ENCODE measurements at places on chromosomes 7 and 10.
A peak's percentile ranks its signal among the peaks of the same experiment; 100 is the strongest.

- DNase-seq, result no peak
These were observed 27.5 kb upstream of the ZCCHC24 start for GRCh38 chr10:79472951-79473350.

GRCh38 chr10:81081887-81082620 lies 544.4 kb downstream of the SH2D4B start:
- peak; percentile 53 for DNase-seq

- DNase-seq, result no peak
These were observed 33.3 kb downstream of the SCART1 start for GRCh38 chr10:133487085-133487484.

DNA sequence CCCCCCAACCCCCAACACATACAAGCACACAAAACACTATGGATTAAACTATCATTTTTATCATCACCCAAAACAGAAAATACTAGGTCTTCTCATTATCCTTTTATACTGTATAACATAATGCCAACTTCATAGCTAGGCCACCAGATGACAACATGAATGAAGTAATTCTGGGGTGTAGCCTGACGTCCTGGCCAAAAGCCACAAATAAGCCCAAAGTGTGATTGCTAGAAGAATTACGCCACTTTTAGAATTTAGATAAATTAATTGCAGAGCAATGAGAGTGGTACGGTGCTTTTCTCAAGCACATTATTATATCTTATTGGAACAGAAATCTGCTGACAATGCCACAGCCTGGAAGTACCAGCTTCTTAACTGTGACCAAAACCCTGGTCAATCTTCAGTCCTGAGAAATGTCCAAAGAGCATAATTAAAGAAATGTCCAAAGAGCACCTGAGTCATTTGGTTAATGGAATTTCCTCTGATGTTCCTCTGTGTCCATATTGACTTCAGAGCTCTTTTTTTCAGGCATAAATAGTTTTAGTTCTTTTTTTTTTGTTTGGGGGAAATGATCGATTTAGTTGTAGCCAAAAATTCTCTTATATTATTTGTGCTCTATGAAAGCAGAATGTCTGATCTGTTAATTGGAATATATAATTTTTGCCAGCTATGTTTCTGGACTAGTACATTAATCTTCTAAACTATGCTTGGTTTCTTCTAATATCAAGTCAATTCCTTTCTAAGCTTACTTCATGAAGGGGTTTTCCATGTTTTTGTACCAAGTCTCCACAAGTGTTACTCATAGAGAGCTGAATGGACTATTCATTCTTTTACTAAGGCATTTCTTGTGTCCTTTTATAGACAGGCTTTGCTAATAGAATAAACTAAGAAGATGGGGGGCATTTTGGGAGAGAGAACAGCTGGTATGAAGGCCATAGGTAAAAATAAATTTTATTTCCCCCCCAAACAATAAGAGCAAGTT lies 233.4 kb upstream of the SLC26A5 start:
- no peak for DNase-seq

- no peak for DNase-seq
These were observed 29.3 kb upstream of the CCL24 start for GRCh38 chr7:75842836-75843446.

- DNase-seq, result no peak
These were observed 13.0 kb downstream of the MTURN start for GRCh38 chr7:30147785-30148184.

GRCh38 chr10:123995461-123996131 lies 97.8 kb downstream of the CHST15 start:
- DNase-seq, result peak; percentile 90

DNA sequence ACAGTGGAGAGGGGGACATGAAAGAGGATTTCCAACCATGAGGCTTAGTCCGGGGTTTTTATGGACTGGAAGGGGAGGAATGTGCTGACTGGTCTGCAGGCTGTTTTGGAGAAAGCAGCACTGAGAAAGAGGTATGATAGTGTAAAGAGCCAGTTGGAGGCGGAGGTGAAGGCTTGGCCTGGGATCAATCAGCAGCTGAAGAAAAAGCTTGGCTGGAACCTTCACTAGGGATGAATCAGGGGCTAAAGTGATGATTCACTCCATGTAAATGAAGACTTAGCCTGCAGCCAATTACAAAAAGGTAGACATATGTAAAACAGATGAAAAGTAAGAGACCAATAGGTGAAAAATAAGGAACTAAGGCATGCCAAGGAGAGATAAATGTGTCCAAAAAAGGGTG lies 1382.6 kb downstream of the GATA3 start:
- DNase-seq, result peak; percentile 85

DNA sequence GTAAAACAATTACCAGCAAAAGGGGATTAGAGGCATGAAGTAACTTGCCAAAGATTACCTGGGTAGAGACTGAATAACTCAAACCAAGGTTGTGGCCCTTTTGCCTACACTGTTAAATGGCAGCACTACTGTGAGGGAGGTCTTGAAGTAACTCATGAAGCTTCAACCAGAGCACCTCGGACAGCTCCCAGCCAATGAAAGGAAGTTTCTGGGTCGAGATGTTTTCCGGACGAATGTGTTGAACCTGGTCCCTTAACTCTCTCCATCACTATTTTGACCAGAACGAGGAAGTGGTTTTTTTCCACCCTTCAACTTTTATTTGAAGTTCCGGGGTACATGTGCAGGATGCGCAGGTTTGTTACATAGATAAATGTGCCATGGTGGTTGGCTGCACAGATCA lies 133.6 kb upstream of the PRKCQ start:
- DNase-seq, result no peak

GRCh38 chr10:31620226-31621151 lies 301.5 kb downstream of the ZEB1 start:
- DNase-seq, result peak; percentile 61

DNA sequence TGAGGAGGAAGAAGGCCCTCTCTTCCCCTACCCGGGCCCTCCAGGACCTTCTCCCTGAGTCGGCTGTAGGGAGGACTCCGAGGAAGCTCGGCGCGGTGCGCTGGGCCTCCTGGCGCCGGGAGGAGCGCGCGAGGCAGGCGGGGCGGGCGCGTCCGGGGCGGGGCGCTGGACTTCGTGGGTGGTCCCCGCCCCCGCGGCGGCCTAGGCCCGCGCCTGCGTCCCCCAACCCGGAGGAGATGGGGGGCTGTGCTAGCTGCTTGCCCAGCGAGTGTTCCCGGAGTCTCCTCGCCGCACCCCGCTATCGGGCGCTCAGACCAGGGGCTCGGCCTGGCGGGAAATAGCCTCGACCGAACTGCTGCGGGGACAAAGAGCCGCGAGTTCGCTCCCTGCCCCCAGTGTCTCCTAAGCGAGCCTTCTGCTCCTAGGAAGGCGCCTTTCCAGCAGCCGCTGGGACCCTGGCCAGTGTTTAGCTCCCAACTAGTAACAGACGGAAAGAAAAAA lies 19.2 kb upstream of the SMO start:
- DNase-seq, result peak; percentile 69

DNA sequence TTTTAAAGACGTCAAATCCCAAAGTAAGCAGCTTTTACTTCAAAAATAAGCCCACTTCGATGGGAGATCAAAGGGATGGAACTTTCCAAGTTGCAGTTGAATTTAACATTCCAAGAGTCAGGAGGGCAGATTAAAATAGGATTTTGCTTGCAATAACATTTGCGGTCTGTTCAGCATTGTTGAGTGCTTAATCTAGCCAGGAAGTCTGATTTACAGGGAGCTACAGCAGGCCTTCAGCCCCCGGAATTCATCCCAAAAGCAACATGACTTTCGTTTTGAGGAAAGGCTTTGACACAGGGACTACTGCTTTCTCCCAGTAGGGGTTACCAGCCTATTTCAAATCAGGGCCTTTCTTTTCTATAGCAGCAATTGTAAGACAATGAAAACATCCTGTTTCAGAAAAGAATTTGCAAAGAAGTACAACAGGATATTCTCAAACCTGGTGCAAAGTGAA lies 279.6 kb upstream of the PITRM1 start:
- peak; percentile 68 for DNase-seq

- peak; percentile 69 for DNase-seq
These were observed 6.8 kb upstream of the GATA3 start for GRCh38 chr10:8047452-8048280.

GRCh38 chr10:4519658-4520402 lies 306.2 kb upstream of the AKR1E2 start:
- no peak for DNase-seq

DNA sequence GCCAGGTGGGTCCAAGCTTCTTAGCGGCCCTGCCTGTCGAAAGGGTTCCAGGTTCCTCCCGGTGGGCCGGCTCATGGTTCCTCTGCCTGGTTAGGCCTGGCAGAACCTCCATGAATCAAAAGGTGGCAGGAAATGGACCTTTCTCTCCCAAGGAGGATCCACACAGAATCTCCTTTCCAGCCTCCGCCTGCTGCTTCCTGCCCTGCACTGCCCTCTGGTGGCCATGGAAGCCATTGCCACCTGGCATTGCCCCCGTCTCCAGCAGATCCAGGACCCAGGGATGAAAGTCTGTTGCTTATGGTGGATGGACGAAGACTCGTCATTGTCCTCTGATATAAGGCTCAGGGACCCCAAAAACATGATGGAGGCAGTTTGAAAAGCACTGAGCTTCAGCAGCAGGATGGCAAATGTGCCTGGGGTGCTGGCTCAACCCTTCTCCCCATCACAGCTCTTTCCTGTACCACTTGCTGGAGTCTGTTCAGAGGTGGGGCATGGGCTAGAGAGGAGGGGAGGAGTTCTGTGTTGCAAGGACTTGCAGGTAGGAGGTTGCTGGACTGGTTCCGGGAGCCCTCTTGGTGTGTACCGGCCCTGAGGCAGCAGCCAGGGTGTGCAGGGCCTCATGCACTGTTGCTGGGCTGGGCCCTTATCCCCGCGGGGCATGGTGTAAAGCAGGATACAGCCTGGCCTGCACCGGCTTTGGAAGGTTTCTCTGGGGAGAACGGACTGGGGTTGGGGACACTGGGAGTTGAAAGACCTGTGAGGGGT lies 11.3 kb upstream of the INMT start:
- DNase-seq, result peak; percentile 88

- peak; percentile 60 for DNase-seq
These were observed 353.4 kb downstream of the DNAJB6 start for GRCh38 chr7:157690058-157690832.

- DNase-seq, result no peak
These were observed 33.2 kb downstream of the ABCC2 start for GRCh38 chr10:99815621-99816020.

- DNase-seq, result no peak
These were observed 260.5 kb upstream of the MKLN1 start for GRCh38 chr7:131067220-131067619.

GRCh38 chr10:8174762-8175161 lies 120.3 kb downstream of the GATA3 start:
- peak; percentile 82 for DNase-seq

- DNase-seq, result no peak
These were observed 510.0 kb downstream of the TNS3 start for GRCh38 chr7:47071866-47072265.

GRCh38 chr7:85217085-85217484 lies 30.2 kb upstream of the SEMA3D start:
- no peak for DNase-seq

DNA sequence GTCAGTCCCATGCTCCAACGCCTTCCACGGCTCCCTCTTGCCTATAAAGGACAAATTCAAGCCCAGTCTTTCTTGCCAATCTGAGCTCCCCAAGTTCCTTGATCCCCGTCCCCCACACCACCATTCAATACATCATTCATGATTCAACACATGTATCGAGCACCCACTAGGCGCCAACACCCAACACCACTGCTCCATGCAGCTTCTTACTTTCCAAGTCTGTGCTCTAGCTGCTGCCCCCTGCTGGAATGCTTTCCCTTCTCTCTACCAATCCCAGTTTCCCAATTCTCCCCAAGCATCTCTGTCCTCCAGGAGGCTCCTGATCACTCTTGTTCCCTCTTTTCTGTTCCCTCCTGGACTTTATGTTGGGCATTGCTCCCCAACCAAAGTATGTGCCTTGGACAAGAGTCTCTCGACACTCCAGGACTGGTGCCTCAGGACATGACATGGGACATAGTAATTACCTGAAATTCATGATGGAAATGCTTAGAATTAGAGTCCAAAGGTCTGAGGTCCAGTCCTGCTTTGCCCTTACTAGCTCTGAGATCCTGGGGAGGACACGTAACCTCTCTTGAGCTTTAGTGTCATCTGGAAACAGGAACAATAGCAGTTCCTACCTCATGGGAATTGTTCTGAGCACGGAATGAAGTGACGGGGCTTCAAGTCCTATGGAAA lies 172.7 kb downstream of the NEURL1 start:
- no peak for DNase-seq

DNA sequence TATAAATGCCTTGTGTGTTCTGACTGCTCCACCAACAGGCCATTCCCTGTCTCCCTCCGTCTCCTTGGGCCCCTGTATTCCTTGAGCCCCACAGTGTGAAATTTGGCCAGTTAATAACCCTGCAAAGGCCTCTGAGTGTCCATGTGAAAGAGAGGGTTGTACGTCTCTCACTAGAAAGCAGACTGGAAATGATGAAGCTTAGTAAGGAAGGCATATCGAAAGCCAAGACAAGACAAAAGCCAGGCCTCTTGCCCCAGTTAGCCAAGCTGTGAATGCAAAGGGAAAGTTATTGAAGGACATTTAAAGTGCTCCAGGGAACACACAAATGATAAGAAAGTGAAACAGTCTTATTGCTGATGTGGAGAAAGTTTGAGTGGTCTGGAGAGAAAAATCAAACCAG lies 680.2 kb downstream of the SDK1 start:
- peak; percentile 42 for DNase-seq

- DNase-seq, result peak; percentile 63
These were observed 36.8 kb upstream of the NUB1 start for GRCh38 chr7:151304856-151305255.

DNA sequence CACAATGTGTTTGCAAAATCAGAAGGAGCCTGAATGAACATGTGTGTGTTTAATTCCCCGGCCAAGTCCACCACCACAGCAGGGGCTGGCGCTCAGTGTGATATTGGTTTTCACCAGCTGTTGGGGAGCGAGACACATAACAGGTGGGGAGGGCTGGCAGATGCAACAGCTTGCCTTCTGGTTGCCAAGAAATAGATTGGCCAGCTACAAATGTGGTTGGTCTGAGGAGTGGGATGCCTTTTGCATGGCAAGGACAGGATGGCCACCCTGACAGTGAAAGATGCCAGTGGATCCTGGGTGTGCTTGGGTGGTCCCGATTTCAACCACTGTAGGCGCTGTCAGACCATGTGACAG lies 292.5 kb upstream of the FZD8 start:
- no peak for DNase-seq

DNA sequence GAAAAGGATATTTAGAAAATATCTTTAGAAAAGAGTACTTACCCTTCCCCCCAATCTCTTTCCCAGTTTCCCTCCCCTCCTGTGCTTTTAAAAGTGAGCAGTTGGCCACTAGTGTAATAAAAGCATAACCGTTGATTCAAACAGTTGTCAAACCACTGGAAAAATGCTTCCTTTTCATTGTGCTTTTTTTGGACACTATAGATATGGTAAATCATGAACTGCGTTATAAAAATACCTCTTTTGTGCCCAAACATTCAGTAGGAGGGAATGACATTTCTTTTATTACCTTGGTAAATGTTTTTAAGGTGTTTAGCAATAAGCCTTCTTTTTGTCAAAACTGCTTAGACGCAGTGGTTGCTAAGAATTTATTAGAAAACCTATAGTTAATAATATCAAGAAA lies 232.4 kb downstream of the SLC25A13 start:
- DNase-seq, result no peak

GRCh38 chr10:121559326-121560026 lies 38.8 kb downstream of the FGFR2 start:
- no peak for DNase-seq
